Mesothelial cell of epicardium (in vitro differentiated cells): ENCODE measurements at places on chromosomes 12 and 14.

- no peak for DNase-seq
Measured at GRCh38 chr12:91397866-91398532, 215.4 kb upstream of the DCN start.

DNA sequence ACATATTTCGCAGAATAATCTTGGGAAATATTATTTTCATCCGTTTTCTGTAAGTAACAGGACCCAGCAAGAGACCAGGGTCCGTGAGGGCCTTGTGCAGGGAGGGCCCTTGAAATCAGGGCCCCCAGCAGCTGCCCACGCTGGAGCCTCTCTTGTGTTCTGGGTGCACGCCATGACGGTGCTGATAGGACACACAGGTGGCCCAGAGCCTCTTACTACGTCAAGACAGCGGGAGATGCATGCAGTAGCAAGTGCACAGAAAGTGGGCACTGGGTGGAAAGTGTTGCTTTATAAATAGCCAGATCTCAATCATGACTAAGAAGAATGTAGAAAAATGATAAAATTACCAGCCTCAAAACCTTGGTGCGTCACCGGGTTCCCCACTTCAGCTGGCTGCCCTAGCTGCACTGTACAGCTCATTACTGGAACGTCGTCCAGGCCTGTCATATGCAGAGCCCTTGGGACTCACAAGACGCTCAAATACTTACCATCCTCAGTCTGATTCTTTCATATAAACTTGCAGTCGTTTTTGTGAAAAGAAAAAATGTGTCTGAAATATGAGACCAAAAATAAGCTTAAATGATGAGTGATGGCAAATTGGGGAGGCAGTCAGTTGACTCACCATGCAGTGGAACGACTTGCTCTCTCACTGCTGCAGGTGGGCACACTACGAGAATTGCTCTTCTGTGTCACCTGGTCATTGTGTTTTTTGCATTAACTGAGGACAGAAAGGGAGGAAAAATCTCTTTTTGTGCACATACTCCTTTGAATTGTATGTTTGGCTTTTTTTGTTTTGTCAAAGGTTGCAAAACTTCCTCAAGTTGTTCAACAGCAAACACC, 68.2 kb downstream of the DDX51 start:
- DNase-seq: no peak

DNA sequence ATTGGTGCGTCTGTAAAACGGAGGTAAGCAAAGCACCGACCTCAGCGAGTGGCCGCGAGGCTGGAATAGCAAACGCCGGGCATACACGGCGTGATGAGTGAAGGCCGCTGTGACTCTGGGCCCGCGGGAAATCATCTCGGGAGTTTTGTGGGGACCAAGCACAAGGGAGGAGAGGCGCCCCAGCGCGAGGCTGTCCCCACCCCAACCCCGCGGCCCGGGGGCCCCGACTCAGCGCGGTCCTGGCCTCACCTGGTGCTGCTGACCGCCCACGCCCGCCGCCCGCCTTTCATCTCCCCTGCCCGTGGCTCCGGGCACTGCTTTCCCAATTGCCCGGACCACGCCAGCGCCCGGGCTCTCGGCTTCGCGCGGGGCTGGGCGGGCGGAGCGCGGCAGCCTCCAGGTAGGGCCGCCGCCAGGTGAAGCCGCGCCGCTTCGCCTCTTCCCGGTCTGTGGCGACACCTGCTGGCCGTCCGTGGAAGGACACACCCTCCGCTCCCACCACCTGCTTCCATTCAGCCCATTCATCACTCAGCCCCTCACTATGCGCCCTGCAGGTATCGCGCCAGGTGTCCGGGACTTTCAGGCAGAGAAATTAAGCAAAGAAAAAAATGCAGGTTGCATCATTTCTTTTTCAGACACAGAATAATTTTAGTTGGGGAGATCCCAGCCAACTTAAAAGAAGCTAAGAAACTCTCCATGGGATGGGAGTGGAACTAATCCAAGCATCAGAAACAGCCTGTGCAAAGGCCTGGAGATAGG, 360.4 kb downstream of the MED13L start:
- DNase-seq: peak; percentile 95

GRCh38 chr12:49041881-49042484, 18.6 kb downstream of the KMT2D start:
- DNase-seq: no peak

DNA sequence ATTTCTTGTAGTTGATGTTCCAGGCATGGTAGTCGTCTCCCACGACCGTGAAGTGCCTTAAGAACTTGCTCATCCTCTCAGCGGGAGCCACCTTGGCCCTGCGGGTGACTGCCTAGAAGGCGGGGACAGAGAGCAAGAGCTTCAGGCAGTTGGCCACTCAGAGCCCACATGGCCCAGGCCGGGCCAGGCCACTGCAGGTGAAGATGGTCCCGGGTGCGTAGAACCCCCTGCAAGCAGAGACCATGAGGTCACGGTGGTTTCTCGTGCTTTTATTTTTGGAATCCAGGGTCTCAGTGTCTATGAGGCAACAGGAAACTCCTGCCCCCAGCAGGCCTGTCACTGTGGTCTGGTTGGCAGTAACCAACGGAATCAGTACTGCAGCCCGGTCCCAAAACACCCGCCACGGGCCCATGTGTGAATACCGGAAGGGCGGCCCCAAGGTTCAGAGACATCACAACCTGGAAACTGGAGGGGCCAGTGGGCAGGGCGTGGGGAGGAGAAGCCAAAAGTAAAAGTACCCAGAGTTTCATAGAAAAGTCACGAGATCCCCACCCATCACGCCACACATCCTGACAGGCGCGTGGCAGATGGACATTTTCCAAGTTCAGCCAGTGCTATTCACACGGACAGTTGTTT, 27.5 kb downstream of the HVCN1 start:
- DNase-seq: no peak

DNA sequence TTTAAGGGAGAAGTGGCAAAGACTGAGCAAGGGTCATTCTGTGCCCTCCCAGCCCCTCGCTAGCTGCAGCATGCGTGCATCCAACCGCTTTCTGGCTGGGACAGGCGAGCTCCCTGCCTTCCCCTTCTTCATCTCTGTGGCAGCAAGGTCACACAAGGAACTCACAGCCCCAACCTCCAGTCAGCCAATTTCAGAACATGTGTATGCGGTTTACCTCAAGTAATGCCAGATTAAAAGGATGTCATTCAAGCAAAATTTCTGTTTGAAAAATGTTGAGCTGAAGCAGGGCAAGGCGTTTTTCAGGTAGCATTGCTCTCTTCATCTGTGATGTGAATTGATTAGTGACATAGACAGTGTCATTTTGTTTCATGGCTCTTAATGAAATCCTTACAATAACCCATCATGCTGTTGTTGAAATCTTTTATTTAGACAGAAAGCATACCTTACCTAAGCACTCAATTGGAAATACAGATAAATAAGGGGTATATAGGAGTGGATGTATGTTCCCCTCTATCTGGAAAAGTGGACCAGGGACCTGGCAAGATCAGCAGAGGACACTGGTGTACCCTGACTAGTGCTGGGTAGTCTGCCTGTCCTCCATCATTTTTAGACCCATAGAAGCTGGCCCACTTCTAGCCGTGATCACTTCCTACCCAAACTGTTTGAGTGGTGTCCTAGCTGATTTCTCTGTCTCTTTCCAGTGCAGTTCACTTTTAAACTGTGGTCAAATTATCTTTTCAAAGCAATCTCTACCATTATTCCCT, 82.8 kb upstream of the NEDD1 start:
- DNase-seq: no peak

GRCh38 chr12:75635606-75636444, 124.4 kb upstream of the KRR1 start:
- DNase-seq: no peak

DNA sequence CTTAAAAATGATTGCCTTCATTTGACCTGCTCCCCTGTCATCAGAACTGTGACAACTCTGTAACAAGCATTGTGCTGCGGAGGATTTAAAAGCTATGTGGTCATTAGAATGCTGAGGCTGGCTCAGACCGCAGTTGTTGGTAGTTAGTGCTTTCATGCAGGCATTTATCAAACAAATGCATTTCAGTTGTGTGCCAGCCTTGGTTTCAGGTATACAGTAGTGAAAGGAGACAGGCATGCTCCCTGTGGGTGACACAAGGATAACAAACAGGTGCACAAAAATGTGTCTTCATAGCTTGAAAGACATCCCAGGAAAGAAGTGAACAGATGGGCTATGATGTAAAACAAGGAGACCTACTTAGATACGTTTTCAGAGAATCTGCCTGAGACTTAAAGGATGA, 60.6 kb downstream of the MARK3 start:
- DNase-seq: no peak

DNA sequence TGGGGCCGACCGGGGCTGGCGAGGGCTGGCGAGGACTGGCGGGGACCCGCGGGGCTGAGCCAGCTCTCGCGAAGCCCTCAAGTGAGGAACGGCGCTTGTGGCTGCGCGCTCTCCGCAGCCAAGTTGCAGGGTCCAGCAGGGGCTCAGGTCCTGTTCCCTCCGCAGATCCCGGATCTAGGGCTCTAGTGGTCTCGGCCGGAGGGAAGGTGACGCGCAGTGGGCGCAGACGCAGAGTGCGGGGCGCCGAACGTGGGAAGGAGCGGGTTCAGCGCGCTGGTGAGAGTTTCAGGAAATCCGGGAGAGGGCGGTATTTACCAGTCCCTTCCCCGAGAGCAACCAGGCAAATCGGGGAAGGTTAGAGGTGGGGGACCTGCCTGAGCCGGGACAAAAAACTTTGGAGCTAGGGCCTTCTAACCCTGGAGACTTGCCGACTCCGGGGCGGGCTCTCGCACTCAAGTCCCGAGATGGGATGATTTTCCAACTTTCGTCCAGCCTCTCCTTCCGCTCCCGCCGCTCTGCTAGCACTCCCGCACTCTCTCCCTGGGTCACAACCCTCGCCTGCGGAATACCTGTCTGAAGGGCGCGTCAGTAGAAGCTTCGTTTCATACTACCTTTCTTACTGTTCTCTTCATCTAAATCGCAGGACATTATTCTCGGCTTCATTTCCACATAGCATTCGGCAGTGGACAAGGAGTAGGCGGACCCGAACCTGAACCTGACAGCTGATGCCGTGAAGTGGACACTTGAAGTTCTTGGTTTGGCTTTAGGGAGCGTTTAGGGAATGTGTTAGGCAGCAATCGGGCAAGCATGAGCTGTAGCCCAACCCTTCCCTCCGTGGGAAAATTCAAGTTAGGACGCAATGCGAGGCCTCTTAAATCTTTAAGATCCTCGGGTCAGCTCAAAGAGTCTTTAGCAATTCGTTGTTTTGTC, 13.6 kb upstream of the PAX9 start:
- DNase-seq: peak; percentile 65

GRCh38 chr12:14828892-14829291, 14.4 kb downstream of the ART4 start:
- DNase-seq: no peak

GRCh38 chr12:54428050-54429013, 9.3 kb upstream of the ITGA5 start:
- no peak for DNase-seq

DNA sequence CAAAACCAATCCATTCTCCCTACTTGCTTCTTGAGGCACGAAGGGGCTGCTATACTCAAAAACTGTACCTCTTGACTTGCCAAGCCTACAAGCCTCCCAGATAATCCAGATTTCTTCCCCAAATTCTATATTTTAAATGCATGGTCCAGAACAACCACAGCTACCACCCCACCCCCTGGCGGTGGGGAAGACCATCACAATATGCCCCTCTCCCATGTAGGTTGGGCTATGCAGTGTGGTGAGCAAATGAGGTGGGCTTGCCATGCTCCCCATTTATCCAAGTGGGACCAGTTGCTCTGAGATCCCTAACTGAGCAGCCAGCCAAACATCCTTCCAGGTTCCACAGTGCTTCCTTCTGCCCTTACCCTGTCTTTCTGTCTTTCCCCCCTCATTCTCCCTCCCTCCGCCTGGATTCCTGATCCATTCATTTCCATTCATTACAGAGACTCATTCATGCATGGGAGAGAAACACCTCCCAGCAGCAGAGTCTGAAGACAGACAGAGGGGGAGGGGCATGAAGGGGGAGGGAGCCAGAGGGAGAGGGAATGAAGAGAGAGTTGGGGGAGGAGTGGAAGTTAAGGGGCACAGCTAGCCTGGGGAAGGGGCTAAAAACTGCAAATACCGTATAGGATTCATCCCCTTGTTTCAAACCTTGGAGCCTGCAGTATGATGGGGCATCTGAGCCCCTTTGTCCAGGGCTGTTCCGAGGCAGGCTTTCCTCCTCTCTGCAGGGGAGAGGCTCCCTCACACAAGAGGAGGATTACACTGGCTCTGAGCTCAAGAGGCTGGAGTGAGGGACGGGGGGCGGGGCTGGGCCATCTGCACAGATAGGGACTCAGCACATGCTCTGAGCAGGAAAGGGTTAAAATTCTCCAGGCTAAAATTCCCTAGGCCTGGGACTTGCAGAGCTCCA, 4.4 kb downstream of the ZNF219 start:
- no peak for DNase-seq

- no peak for DNase-seq
Measured at GRCh38 chr14:89767131-89767530, 187.4 kb downstream of the EFCAB11 start.

GRCh38 chr14:78340250-78340649, 170.1 kb downstream of the NRXN3 start:
- DNase-seq: no peak

DNA sequence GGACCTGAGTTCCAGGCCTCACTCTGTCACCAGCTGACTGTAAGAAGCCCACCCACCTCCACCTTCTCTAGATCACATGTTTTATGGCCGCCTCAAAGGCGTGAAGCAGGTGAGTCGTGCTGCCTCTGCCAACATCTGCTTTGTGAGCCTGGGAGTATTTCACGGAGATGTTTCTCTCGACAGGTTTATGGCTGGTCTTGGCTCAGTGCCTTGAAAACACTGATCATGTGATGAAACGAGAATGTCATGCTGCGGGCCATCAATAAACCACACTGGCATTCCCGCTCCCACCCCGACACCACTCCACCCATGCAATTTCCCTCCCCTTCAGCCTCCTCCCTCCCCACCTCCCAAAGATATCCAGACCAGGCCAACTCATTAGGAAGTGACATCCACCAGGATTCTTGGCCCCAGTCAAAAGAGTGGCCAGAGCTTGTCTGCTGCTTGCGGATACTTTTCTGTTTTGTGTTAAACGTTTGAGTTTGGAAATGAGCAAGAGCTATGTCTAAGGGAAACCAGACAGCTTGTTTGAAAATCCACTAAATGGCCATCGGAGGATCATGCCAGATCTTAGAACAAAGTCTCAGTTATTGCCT, 53.8 kb upstream of the NTF3 start:
- peak; percentile 64 for DNase-seq

GRCh38 chr14:99296517-99296916, 24.5 kb upstream of the BCL11B start:
- no peak for DNase-seq

GRCh38 chr12:94516985-94517384, 57.3 kb upstream of the CEP83 start:
- no peak for DNase-seq

- DNase-seq: no peak
Measured at GRCh38 chr12:115973968-115974724, 303.3 kb downstream of the MED13L start.
